ENCODE measurements at places on chromosomes 13 and 19. TPM values are rescaled to one million over a fixed set of nuclear protein-coding genes. Genes with fewer than 3 reads are reported as not detected.

GRCh38 chr19:1183543-1184172, 9.6 kb upstream of the SBNO2 start:
- DNase-seq: peak; percentile 92

DNA sequence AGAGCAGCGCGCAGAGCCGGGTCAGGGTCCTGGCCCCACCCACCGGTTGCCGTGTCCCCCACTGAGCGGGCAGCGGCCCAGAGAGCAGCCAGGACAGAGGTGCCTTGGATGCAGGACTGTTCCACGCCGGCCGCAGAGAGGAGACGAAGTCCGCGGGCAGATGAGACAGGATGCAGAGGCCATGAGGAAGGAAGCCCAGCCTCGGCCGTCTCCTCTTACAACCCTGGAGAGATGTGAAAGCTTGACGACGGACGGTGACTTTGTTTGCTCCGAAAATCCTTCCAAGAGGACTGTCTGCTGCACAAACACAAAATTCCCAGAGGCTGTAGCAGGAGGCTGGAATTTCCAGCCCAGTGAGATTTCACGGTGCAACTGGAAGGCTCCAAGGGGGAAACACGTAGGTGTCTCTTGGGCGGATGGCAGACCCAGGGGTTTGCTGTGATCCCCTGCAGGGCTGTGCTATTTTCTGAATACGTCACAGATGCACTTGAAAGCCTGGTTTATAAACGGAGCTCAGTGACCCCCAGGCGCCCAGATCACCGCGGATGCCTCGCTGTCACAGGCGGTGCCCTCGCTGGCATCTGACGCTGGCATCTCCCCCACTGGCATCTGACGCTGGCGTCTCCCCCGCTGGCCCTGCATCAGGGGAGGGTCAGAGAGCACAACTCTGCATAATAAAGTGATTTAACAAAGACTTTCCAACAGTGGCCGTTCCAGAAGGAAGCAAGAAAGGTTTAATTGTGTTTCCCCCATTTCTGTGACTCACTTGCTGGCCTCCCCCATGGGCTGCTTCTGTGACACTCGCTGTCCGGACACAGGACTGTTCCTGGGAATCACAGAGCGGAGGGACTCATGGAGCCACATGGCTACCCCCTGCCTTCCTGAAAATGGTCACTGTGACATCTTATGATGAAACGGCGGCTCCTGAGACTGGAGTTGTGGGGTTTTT, 62.0 kb upstream of the C13orf46 start:
- no peak for DNase-seq

GRCh38 chr13:22451327-22451741, 729.4 kb upstream of the SGCG start:
- no peak for DNase-seq

- DNase-seq: no peak
These were observed 1531.4 kb upstream of the SLC10A2 start for GRCh38 chr13:104597546-104598180.

ZNF208 gene
- polyA plus RNA-seq: not detected

- DNase-seq: no peak
These were observed 6.2 kb downstream of the KCNJ14 start for GRCh38 chr19:48461651-48461981.

DNA sequence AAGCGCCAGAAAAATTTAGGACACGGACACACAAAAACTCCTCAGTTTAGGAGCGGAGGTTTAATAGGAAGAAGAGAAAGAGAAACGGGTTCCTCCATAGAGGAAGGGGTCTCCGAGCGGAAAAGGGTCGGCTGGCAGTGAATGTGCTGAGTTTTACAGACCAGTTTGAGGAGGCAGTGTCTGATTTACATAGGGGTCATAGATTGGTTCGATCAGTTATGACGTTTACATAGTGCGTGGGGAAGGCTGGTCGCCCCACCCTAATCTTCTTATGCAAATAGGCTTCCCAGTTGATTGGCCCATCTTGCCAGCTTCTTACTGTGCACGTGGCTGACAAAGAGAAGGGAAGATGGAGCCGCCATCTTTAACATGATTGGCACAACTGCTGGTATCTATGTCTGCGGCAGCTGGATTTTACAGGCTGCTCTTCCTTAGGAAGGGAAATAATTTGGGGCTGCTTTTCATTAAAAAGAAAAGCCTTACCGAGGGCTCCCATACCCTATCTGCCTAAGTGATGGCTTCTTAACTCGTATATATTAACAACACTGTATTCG, 1.2 kb upstream of the ZNF225 start:
- peak; percentile 81 for DNase-seq

CEACAM8 gene
- polyA plus RNA-seq: not detected

ATP4A gene
- not detected for polyA plus RNA-seq
